ENCODE measurements at places on chromosomes 16 and 17.

DNA sequence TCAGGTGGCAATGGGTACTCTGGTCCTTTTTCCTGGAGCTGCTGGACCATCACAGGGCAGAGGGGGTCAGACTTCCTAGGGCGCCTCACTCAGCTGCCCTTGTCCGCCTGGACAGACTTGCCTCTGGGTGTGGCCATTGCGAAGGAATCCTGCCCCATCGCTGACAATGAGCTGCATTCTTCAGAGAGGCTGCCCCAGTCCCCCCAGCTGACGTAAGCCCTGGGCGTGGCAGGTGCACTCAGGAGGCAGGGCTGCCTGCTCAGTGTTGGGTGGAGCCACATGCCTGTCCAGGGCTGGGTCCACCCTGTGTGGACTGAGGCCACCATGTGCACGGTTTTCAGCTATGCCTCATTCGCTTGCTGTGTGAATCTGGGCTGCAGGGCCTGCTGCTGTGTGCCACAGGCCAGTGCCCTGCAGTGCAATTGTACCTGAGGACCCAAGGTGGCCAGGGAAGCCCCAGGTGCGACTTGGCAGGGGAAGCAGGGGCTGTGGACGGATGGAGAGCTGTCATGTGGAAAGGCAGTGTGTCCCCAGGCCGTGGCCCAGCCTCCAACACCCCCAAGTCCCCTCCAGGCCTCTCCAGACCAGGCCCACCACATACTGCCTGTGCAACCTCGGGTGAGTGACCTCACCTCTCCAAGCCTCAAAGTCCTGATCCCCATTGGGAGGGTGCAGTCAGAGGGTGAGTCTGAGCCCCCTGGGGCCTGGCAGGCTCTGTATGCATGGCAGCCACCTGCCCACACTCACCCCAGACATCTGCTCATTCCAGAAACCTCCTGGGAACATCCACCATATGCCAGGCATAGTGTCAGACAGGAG, 14.0 kb upstream of the MPRIP start:
- DNase-seq: no peak

- no peak for DNase-seq
These were observed 142.4 kb upstream of the SOX9 start for GRCh38 chr17:71978435-71978834.

GRCh38 chr17:50818261-50818660, 17.1 kb upstream of the WFIKKN2 start:
- no peak for DNase-seq

GRCh38 chr16:65876624-65877023, 489.9 kb upstream of the CDH5 start:
- DNase-seq: no peak

DNA sequence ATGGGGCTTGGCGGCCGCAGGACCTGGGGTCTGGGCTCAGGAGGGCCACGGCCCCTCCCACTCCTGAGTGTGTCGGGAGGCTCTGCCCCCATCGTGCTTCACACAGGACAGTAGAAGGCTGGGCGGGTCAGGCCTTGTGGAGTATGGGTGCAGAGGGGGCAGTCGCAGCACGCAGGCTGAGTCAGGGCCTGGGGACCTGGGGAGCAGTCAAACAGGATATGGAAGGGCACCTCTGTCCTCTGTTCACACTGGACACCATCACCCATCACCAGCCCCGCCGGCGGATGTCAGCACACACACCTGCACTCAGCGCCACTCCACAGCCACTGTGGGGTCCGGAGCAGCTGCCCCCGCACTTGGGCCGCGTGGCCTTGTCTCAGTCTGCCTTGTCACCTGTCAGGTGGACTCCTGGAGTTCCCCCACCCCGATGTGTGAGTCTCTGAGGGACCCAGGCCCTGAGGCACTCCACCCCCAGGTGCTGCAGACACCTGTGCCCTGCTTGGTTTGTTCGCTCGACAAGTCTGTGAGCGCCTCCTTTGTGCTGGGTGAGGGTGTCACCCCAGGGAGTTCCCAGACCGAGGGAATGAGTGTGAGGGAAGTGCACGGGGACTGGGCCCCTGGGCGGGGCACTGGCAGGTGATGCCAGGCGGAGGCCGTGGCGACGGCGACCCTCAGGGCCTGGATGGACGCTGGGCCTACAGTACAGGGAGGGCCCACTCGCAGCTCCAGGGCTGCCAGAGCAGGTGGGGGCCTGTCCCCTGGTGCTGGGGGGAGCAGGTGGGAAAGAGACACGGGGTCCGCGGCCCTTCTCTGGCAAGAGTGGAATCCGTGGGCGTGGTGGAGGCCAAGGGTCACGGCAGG, 31.7 kb downstream of the ZFPM1 start:
- no peak for DNase-seq

GRCh38 chr16:15538507-15538906, 104.1 kb downstream of the BMERB1 start:
- DNase-seq: no peak

- DNase-seq: no peak
These were observed 22.2 kb downstream of the TRPV3 start for GRCh38 chr17:3535253-3535995.

- DNase-seq: no peak
These were observed 2.3 kb downstream of the SLC5A11 start for GRCh38 chr16:24848065-24848464.

DNA sequence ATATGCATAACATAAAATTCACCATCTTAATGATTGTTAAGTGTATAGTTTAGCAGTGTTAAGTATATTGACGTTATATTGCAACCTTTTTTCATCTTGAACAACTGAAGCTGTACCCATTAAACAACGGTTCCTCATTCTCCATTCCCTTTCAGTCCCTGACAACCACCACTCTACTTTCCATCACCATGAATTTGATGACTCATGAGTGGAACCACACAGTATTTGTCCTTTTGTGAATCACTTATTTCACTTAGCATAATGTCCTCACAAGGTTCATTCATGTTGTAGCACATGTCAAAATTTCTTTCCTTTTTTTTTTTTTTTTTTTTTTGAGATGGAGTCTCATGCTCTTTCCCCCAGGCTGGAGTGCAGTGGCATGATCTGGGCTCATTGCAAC, 46.0 kb downstream of the HOXB1 start:
- DNase-seq: no peak

DNA sequence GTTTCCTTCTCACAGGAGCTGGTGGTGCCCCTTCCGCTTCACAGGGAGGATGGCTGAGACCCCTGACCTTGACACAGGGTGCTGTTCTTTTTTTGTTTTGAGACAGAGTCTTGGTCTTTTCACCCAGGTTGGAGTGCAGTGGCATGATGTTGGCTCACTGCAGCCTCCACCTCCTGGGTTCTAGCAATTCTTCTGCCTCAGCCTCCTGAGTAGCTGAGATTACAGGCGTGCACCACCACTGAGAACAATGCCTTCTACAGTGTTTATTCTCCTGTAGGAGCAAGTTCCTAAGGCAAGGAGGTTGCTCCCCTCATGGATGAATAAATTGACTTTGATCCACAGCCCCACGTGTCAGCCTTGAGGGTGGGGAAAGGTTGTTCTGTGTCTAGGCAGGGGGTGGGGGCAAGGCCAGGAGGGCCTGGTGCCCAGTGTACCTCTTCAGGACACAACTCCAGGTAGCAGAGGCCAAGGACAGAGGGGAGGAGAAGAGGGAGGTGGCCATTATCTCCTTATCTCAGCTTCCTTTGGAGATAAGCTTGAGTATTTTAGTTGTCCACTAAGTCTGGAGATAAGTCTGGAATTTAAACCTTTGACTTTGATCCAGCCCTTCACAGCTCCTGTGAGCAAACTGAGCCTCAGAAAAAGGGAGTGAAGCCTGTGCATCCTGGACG, 159.4 kb downstream of the SEC14L1 start:
- DNase-seq: no peak

DNA sequence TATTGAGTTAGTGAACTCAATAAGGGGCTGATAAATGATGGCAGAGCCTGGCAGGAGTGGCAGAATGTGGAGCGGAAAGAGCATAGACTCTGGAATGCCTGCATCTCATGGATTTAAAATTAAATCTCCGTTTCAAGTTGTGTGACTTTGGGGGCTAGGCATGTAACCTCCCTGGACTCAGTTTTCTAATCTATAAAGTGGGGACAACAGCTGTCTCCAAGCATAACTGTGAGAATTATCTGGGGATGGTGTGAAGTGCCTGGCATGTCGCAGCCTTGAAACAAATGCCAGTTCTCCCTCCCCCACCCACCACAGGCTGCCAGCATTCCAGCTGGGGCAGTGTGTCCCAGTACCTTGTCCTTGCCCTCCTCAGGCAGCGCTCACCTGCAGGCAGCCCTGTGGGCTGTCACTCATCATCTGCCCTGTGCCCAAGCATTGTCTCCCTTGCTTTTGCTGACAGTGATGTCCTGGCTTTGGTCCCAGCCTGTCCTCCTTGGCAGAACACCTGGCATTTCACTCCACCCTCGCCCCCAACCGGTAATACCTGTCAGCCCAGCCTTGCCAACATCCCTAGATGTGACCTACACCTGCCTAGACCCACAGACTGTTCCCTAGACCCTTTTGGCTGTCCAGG, 129.6 kb downstream of the MRM1 start:
- no peak for DNase-seq

DNA sequence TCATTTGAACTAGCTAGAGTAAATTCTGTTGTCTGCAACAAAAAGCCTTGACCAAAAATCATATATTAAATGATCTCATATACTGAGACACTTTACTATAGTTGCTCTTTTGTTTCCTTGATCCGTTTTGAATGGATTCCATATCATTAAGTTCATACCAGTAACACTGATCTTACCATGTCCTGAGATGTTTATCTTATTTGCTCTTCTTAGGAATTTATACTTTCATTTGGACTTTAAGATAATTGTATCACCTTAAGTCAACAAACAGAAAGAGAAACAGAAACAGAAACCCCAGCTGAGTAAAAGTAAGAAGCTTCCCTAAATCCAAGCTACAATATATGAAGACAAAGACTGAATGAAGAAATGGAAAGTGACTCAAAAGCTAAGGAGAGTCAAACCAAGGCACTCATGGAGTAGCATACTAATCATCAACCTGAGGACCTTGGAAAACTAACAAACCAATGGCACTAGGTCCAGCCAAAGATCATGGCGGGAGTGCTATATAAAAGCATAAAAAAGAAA, 106.5 kb upstream of the COX10 start:
- no peak for DNase-seq

- DNase-seq: no peak
These were observed 57.4 kb upstream of the HAPSTR1 start for GRCh38 chr16:9034056-9034455.

- no peak for DNase-seq
These were observed 1021.4 kb downstream of the CDH8 start for GRCh38 chr16:61014869-61015268.

GRCh38 chr17:50100921-50101345, 5.8 kb downstream of the PDK2 start:
- DNase-seq: no peak

GRCh38 chr17:81712468-81713003, 452 bp downstream of the SLC25A10 start:
- no peak for DNase-seq

DNA sequence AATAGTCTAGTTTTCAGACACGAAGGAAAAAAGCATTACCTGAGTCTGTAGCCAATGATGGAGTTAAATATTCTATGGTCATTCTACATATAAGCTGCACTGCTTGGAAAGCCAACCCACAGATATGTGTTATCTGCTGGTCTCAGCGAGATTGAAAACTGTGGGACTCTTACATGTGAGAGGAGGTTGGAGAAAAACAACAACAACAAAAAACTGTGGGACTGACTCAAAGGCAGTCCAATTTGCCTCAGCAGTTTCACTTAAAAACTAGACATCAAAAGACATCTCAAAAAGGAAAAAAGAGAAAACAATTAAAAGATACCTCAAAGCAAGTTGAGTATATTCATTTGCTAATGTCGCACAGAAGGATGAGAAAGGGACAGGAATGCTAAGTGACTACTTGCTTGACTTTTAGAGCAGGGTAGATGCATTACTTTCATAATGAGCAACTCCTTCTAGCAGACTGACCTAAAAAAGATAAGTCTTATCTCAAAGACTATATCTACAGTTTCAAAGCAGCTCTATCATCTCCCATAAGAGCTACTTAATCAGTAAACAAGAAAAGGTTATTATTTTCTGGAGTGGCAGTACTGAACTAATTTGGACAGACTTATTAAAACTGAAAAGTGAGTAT, 35.5 kb upstream of the ITGA2B start:
- no peak for DNase-seq

DNA sequence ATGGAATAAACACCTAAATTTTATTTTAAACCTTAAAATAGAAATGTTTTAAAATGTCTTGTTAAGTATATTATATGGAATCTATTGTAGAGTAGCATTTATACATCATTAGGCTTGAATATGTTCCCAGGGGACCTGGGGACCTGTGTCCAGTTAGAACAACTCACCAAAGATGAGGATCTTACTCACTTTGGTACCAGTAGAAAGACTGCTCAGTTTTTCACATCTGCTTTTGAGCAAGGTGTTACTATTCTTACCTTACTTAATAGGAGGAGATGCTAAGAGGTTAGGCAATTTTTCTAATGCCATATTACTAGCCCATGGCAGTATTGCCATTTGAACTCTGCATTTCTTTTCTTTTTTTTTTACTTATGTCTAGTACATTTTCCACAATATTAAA, 14.7 kb downstream of the STXBP4 start:
- DNase-seq: no peak

- peak; percentile 48 for DNase-seq
These were observed 24.0 kb downstream of the LIMD2 start for GRCh38 chr17:63675607-63676546.

- DNase-seq: no peak
These were observed 1.9 kb downstream of the TK2 start for GRCh38 chr16:66548068-66548467.

GRCh38 chr17:18217412-18218015, 7.9 kb upstream of the LLGL1 start:
- DNase-seq: no peak

- no peak for DNase-seq
These were observed 578.2 kb downstream of the TOX3 start for GRCh38 chr16:51968749-51969148.

DNA sequence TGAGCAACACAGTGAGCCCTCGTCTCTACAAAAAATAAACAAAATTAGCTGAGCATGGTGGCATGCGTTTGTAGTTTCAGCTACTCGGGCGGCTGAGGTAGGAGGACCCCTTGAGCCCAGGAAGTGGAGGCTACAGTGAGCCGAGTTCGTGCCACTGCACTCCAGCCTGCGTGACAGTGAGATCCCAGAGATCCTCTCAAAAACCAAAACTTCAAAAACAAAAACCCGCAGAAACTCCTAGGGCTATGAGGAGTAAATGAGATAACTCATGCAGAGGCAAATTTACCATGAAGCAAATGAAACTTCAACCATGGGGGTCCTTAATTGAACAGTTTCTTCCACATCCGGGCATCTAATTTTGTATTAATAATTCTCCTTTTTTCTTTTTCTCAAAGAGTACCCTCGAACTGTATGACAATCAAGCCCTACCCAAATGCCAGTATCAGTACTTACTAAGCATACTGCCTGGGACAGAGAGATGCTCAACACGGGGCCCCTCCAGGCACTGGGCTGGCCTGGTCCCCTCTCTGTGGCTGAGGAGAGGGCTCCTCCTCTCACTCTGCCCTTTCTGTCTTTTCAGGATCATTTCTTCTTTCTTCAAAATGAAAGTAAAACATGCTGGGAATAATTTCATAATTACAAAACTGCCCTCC, 789 bp upstream of the PIPOX start:
- no peak for DNase-seq

GRCh38 chr17:21394265-21394664, 18.1 kb downstream of the KCNJ12 start:
- DNase-seq: no peak

GRCh38 chr16:10929853-10930754, 12.2 kb downstream of the DEXI start:
- DNase-seq: no peak

GRCh38 chr17:71203953-71204352, 916.9 kb upstream of the SOX9 start:
- no peak for DNase-seq

All from AG04450 (cell line).